ENCODE measurements at places on chromosomes 4 and X. TPM values are rescaled to one million over a fixed set of nuclear protein-coding genes. Genes with fewer than 3 reads are reported as not detected.

ZFP42 gene
- 0.26 TPM for total RNA-seq

GAGE12F gene
- not detected for total RNA-seq

LARP7 gene
- total RNA-seq: 35.2 TPM

NLRP2B gene
- not detected for total RNA-seq

- no peak for DNase-seq
- H3K27me3 ChIP-seq: no peaks in the 10 kb centered on the region
- no peaks in the 10 kb centered on the region for H3K36me3 ChIP-seq
- H3K4me3 ChIP-seq: no peak overlapping the region
- H3K27ac ChIP-seq: no peak overlapping the region
Measured at GRCh38 chr4:151558496-151559113, 149.6 kb downstream of the FHIP1A start.

DNA sequence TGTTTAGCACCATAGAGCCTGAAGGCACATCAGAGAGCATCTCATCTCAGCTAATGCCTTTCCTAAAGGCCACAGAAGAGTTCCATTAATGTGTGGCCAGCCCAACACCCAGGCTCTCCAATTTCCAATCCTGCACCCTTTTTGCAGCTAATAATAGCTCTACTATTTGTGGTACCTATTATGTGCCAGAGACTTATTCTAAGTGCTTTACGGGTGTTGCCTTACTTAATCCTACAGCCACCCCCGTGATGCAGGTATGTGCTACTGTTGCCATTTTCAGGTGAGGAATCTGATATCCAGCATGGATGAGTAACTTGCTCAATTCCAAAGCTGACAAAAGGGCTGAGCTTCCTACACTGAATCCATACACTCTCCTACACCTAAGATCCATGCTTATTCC lies 217.6 kb upstream of the GALNT7 start:
- no peaks in the 10 kb centered on the region for H3K27me3 ChIP-seq
- DNase-seq: no peak
- no peak overlapping the region for H3K4me3 ChIP-seq
- H3K36me3 ChIP-seq: no peaks in the 10 kb centered on the region
- no peaks in the 10 kb centered on the region for H3K4me1 ChIP-seq
- H3K27ac ChIP-seq: no peak overlapping the region

- DNase-seq: no peak
- H3K4me3 ChIP-seq: no peak overlapping the region
- H3K27ac ChIP-seq: no peak overlapping the region
- H3K27me3 ChIP-seq: no peaks in the 10 kb centered on the region
Measured at GRCh38 chr4:25890571-25891485, 23.2 kb upstream of the SMIM20 start.

- peaks cover 10% of the 10 kb centered on the region for H3K4me1 ChIP-seq
- H3K27me3 ChIP-seq: no peaks in the 10 kb centered on the region
- DNase-seq: no peak
Measured at GRCh38 chr4:85829276-85830051, 354.5 kb downstream of the ARHGAP24 start.

GRCh38 chrX:20515841-20516461 lies 249.2 kb upstream of the RPS6KA3 start:
- H3K4me1 ChIP-seq: no peaks in the 10 kb centered on the region
- no peaks in the 10 kb centered on the region for H3K27me3 ChIP-seq
- no peak for DNase-seq
- H3K27ac ChIP-seq: no peak overlapping the region

DNA sequence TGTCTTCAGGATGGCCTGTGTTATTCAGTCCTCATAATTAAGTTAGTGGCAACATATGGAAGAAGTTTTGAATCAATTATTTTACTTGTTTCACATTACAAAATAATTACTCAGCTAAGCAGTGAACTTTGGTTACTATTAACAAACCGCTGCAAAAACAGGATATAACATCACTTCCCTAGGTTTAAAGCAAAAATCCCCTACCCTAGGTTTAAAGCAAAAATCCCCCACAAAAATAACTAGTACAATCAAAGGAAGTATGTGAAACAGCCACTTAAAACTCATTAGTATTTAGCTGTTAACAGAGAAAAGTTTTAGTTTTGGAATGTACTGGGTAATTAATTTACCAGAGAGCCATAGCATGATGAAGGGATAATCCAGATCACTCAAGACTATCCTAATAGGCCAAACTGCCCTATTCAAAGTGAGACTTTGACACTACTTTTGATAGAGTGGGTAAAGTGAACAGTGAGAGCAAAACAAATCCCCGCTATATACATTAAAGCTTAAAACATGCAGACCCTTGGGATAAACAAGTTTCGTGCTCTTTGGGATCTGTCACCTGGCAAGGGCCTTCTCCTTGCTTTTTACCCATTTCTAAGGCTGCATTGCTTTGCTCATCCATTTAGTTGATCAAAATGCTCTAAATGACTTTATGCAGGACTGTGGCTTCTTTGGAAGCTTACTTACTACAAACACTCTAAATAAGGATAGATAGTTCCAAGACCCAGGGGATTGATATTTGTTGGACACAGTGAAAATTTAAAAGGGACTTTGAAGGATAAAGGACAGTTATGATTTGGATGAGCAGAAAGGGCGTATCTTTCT lies 36.4 kb upstream of the GPR174 start:
- H3K4me3 ChIP-seq: no peak overlapping the region
- no peaks in the 10 kb centered on the region for H3K4me1 ChIP-seq
- DNase-seq: no peak
- peak overlapping the region; percentile 30 for H3K27ac ChIP-seq

DNA sequence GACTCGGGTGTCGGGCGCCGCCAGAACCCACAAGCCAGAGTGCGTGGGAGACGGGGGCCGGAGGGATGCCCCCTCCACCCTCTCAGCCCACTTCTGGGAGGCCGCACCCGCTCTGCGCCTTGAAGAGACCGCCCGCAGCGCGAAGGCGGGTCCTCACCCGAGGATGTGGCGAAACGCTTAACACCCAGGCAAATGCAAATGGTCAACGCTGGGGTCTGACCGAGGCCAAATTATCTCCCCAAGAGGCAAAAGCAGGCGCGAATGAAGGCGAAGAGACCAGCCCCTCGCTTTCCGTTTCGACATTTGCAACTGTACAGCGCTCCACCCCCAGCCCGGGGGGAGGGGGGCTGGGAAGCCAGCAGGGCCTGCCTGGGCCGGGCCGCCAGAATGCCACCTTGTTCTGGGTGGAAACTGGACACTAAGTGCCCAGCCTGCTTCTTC lies 137.7 kb upstream of the ZIC3 start:
- no peak overlapping the region for H3K27ac ChIP-seq
- H3K4me1 ChIP-seq: peaks cover 5% of the 10 kb centered on the region
- H3K4me3 ChIP-seq: peak overlapping the region; percentile 46
- DNase-seq: no peak
- H3K36me3 ChIP-seq: no peaks in the 10 kb centered on the region

DNA sequence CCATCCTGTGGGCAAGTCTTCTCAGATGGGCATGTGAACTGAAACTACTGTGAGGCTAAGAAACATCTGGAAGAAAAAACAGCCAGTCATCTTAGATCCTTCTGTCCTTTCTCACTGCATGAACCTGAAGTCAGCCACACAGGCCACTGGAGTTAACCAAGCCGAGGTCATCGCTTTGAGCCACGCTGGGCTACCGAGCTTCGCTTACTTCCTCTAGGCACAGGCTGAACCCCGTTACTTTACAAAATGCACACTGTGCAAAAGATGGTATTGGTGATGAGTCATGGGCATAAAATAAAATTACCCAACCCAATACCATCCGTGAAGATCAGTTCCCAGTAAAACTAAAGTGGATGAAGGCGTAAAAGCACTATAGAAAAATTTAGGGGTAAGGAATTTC lies 86.2 kb downstream of the MTMR1 start:
- no peaks in the 10 kb centered on the region for H3K4me1 ChIP-seq
- H3K27ac ChIP-seq: no peak overlapping the region
- DNase-seq: no peak
- H3K4me3 ChIP-seq: no peak overlapping the region

GRCh38 chr4:142447009-142447408 lies 399.1 kb downstream of the INPP4B start:
- no peak overlapping the region for H3K4me3 ChIP-seq
- DNase-seq: no peak
- H3K4me1 ChIP-seq: no peaks in the 10 kb centered on the region
